ENCODE measurements at places on chromosomes 1 and 21.

DNA sequence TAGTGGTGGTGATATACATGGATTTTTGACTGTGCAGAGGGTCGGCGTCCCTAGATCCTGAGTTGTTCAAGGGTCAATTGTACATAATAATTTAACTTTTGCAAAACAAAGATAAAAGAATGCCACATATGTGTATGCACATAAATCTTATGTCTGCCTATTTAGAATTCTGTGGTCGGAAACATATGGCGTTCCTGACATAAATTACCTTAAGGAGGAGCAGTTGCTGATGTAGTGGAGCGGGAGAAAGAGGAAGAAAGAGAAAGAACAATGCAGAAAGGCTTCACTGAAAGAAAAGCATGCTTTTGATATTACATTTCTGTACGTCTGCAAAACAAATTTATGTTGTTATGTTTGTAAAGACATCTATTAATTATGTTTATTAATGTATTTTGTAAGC, 40.0 kb downstream of the S1PR1 start:
- no peak for DNase-seq

GRCh38 chr1:89098857-89099256, 27.1 kb downstream of the GBP2 start:
- DNase-seq = no peak

GRCh38 chr1:67701876-67702275, 16.9 kb downstream of the GADD45A start:
- no peak for DNase-seq

DNA sequence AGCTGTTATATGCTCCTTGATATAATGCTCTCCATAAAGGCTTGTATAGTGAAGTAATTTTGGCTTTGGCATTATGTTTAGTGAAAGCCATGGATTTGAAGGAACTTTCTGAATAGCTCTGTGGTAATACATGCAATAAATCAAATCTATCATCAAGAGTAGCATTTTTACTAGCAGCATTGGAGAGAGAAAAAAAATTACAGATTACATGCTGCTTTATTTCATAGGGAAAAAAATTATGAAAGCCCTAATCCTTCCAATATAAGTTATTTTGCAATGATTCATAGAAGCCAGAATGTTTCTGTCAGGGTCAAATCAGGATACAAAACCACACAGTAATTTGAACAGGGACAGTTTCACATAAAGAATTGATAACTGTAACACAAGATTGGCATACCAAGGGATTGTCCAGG, 250.0 kb downstream of the SPATA17 start:
- no peak for DNase-seq

GRCh38 chr1:239805851-239806772, 285.6 kb upstream of the FMN2 start:
- no peak for DNase-seq

- DNase-seq = no peak
Measured at GRCh38 chr21:15495965-15496364, 233.8 kb upstream of the USP25 start.

DNA sequence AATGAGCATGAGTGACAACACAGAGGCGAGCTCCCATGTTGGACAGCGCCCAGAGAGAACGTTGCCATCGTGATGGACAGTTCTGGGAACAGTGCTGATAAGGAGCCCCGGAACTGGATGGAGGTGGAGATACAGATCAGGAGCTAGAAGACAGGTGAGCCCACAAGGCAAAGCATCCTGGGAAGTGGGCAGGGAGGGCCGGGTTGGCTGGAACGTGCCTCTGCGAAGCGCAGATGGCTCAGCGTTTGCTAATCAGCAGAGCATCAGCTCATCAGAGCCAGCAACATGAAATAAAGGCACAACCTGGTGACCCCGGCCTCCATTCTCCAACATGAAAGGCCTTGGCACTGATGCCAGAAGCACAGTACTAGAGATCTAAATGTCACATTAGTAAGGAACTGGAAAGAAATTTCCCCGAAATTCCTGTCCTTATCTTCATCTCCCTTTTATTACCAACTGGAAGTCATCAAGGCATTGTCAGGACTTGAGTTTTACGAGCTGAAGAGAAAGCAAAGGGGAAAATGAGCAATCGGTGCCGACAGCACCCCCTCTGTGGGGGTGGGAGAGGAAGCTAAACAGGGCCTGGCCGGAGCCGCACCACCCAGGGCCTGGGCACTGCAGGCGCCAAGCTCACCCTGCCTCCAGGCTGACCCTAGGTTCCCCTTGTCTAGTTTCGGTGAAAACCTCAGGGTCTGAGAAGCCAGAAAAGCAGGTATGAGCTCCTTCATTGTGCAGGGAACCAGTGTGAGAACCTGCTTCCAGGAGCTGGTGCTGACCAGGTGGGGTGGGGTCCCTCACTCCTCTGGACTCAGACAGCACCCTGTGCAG, 19.9 kb downstream of the ABCA4 start:
- no peak for DNase-seq

GRCh38 chr1:29577512-29577911, 341.2 kb downstream of the PTPRU start:
- no peak for DNase-seq

- DNase-seq = no peak
Measured at GRCh38 chr1:62774971-62775595, 8.8 kb upstream of the ATG4C start.

GRCh38 chr1:89472886-89473417, 51.7 kb upstream of the LRRC8B start:
- DNase-seq = no peak

DNA sequence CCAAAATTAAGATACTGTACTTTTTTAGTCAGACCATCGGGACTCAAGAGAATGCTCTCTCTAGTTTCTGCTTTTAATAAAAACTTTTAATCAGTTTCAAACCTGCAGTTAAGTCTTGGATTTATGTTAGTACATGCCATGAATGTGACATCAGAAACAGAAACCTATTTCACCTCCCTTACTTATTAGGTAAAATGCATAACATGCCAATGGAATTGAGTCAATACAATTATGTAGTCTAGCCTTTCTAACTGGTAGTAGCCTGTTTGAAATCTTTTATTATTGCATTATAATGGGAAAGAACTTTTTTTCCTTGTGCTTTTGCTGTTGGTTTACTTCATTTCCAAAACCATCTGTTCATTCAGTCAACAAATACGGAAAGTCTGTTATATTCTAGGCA, 4.8 kb downstream of the PHACTR4 start:
- DNase-seq = no peak

DNA sequence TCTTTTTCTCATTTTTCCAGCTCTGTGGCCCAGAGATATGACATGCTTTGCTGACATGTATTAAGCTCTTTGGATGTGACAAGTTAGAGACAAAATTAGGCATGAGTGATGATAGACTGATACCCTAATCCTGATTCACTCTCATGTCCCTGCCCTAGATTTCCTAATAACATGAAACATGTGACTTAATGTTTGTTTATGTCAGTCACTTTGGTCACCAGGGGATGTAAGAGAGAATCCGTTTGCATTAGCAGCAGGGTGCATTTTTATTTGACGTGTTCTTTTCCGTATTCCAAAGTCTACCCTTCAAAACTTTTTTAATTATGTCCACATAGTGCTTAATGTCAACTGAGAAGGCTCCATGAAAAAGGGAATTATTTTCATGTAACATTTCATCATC, 192.4 kb downstream of the HMCN1 start:
- no peak for DNase-seq

DNA sequence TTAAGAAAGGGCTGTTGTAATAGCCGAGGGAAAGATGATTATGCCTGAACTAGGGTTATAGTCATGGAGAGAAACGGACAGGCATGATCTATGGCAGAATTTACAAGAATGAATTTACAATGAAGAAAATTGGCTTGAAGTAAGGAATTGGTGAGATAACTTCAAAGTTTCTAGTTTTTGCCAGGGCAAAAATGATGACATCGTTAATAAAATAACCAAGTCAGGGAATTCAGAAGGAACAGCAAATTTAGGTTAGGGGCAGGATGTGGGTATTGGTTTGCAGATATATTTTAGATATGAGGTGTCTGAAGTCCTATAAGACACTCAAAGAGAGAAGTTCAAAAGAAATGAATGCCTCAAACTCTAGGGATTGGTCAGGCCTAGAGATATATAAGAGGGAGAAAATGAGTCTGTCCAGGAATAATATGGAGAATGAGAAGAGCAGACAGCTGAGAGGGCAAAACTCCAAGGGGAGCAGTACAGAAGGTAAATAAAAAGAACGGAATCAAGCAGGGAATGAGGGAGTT, 62.8 kb downstream of the IARS2 start:
- DNase-seq = no peak

GRCh38 chr21:36713746-36714145, 14.8 kb downstream of the SIM2 start:
- no peak for DNase-seq

DNA sequence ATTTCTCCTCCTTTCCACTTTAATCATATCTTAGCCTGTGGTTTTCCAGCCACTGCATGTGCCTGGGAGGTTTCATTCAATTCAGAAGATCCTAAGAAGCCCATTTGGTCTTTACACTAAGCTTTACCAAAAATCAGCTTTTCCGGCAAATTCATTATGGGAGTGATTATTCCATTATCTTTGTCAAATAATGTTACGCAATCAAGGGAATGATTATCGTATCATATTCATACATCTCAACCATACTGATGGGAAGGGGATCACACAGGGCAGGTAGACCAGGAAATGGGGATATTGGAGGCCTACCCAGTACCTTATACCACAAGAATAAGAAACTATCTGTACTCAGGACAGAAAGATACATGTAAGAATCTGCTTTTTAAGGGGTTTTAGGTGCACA, 440.5 kb downstream of the GPATCH2 start:
- no peak for DNase-seq

DNA sequence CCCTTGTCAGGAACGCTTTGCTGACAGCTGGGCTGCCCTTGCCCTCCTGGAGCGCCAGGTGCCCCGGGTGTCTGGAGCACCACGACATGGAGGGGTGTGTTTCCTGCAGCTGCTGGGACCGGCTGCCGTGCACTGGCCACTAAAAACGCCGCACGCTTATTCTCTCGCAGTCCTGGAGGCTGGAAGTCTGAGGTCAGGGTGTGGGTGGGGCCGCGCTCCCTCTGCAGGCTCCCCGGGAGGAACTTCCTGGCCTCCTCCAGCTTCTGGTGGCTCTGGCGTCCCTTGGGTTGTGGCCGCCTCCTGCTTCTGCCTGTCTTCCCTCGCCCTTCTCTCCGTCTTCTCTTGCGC, 28.0 kb upstream of the PLCH2 start:
- DNase-seq = no peak

DNA sequence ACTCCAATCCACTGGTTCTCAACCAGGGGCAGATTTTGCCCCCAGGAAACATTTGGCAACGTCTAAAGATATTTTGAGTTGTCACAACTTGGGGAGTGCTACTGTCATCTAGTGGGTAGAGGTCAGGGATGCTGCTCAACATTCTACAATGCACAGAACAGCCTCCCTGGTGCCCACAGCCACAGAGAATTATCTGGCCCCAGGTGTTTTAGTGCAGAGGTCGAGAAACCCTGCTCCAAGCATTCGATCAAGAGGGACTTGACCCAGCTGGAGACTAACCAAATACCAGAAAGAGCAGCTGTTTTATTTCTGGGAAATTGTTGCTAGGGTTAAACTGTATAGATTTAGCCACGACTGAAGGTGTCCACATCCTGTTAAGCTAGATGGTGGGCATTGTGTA, 19.2 kb downstream of the CD247 start:
- no peak for DNase-seq

DNA sequence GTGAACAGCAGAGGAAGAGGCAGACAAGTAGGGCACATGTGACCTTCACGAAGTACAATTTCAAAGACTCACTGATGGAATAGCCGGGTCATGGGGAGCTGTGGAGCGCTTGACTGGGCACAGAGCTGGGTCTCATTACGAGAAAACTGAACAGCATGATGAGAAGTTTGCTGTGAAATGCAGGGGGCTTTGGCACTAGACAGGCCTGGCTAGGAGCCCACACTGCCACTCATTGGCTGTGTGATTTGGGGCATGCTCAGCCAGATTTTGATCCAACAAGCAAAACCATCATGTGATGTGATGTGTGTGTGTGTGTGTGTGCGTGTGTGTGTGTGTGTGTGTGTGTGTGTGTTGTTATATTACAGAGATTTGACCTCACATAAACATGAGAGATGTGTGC, 4.9 kb upstream of the IFNGR2 start:
- DNase-seq = no peak

GRCh38 chr1:16986560-16986959, 6.1 kb upstream of the MFAP2 start:
- DNase-seq = no peak

GRCh38 chr1:245153552-245154428, 995 bp upstream of the KIF26B start:
- no peak for DNase-seq

GRCh38 chr1:210535761-210536160, 207.1 kb downstream of the HHAT start:
- DNase-seq = no peak

- no peak for DNase-seq
Measured at GRCh38 chr1:2416403-2416802, 4.0 kb upstream of the PEX10 start.

GRCh38 chr1:231878737-231879136, 252.1 kb downstream of the DISC1 start:
- DNase-seq = no peak

DNA sequence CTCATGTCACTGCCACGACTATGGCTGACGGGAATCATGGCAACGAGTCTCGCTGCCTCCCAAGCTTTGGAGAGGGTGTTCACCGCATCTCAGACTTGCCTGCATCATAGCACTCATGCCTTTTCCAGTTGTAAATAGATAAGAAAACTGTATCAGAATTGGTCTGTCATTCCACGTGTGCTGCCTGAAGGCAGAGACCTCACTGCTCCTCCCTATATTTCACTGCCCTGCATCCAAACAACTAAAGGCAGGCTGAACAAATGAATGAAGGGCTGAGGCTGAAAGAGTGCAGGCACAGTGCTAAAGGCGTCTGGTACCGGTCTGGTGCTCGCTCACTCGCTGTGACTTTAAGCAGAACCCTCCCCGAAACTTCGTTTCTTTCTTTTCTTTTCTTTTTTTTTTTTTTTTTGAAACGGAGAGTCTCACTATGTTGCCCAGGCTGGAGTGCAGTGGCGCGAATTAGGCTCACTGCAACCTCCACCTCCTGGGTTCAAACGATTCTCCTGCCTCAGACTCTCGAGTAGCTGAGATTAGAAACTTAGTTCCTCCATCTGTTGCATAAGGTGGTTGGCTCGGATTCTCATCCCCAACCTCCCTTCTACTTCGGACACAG, 542 bp downstream of the EIF2B3 start:
- no peak for DNase-seq

DNA sequence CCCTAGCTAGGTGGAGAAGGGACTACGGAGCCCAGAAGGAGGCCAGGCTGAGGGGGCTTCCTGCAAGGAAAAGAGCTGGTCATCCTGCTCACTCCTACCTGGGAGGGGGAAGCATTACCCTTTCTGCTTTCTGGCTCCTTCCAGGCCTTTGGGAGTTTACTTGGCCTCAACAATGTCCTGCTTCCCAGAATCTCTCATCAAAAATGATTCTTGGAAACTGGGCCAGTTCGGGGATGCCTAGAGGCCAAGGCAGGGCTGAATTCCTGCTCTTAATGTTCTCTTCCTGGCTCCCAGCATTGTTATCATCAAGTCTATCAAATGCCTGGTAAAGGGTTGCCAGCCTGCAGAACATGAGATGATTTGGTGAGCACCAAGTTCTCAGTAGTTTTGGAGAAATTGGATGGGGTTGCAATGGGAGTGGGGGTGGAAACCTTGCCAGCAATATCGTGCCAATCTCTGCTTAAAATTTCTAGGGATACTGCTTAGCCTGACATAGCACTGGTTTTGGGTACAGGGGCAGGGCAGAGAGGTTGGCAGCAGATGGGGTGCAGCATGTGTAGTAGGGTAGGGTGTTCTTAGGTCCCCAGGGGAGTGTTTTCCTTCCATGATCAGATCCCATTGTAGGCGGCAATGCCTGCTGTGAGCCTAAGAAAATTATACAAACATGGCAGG, 7.7 kb upstream of the PAFAH2 start:
- no peak for DNase-seq
